ELF-1 (cell line): ENCODE measurements at places on chromosomes 3 and 15.

DNA sequence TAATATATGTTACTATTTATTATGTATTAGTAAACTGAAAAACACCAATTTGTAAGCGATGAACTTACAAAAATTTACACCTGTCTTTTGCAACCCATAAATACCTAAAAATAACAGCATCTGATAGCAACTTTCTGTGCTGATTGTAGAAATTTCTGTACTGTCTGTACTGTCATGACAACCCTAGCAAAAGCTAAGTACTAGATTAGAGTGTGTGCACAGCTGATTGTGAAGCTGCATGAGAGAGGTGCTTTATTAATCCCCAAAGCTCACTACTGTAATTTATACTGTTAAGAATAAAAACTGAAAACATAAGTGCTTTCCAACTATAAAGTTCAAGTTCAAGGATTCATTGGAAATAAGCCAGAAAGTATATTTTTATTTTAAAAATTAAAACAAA is 815 bp downstream of the BCL2A1 start:
- DNase-seq, result no peak

DNA sequence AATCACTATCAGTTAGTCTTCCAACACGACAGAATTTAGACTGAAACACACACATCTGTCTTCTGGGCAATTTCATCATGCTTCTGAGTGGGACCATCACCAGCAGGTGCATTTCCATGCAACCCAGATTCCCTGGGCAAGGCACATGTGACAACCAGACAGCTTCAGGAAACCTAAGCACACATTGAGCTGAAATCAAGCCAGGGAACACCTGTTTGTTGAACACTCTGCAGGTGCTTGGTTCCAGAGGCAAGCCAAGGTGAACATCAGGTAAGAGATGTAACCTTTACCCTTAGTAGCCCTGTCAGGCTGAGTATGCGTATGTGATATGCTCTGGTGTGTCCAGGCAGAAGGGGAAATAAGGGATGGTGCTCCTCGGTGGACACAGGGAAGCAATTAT is 3.3 kb upstream of the PSMD2 start:
- DNase-seq, result no peak

DNA sequence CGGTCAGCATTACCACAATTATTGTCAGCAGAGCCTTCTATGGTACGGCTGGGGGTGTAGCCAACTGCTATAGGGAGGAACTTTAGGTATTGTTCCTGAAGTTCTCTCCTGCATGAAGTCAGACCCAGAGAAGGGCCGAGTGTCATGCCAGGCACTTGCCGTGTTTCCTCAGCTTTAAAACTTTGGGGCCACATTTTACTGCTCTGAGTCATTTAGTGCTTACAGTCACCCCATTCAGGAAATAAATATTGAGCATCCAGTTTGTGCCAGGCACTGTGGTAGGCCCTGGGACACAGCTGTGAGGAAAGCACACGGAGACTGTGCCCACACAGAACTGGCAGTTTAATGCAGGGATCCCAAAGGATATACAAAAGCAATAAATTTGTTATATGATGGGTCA is 54.5 kb upstream of the APEH start:
- no peak for DNase-seq

DNA sequence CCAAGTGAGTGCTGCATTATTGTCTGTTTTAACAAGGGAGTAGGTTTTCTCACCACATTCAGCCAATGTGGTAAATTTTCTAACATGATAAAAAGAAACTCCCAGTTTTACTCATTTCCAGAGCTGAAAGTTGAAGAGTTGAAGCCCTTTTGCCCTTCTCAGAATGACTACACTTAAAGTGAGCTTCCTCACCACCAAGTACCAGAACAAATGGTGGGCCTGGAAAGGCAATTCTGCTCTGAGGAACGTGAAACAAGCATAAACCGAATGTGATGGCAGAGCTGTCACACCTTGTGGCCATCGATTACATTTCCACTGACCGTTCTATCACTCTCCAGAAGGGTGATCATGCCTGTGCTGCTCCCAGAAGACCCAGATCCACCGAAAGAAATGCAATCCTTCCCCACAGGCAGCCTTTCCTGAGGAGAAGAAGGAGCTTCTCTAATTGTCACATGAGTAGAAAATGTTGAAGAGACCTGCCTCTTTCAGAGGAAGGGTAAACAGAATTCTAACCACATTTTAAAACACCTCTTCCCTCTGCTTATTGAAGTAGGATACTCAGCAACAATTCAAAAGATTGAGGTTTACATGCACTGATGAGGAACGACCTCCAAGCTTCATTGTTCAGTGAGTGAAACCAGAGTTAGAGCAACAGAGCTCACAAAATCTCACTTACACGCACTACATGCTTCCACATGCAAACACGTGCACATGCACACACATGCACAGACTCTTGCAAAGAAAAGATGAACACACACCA is 21.4 kb upstream of the CCR9 start:
- DNase-seq, result no peak

GRCh38 chr3:194952841-194953241 is 267.2 kb downstream of the FAM43A start:
- DNase-seq, result peak; percentile 74

DNA sequence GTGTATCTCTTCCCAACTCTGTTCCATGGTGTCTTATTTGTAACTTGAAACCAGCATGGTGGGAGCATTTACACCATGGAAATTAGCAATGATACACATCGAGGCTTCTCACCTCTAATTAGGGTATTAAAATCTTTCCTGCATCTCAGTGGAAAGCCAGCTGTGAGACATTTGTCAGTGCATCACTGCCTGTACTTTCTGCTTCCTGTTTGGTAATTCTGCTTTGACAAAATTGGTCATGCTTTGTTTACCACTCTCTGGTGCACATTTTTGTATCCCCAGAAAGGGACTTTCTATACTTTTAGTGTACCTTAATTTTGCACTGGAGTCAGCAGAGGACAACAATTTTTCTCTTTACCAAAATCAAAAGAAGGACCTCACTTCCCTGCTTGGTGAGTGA is 402.1 kb downstream of the PDCD6IP start:
- no peak for DNase-seq

- DNase-seq, result no peak
Observed at GRCh38 chr3:45944830-45945620, 1.8 kb downstream of the CXCR6 start.

DNA sequence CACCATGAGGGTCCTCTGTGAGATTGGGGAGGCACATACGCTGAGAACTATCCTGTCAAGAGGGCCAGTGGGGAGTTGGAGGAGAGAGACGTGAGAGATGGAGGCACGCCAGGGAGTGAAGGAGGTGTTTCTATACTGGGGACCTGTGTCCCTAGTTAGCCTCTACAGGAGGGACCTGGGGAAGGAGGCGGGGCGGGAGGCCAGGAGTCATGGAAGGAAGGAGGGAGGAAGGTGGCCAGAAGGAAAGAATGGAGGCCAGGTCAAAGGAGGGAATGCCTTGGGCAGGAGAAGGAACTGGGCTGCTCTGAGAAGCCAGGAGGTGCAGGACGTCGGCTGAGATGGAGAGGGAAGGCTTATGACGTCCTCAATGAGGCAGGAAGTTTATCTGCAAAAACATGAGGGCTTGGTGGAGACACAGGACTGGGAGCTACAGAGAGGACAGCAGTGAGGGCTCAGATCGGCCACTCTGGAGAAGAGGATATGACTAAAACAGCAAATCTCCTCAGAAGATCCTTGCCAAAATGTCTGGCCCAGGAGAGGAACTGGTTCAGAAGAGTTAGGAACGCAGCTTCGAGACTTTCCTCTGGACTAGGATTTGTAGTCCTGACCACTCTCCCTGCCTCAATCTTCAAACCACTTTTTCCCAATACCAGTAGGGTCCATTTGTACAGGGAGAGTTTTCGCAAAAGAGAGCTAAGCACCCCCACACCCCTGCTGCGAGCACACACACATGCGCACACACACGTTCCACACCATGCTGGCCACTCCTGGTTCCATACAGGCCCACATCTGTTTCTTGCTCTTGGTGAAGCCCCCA is 59.9 kb downstream of the ADCY5 start:
- DNase-seq, result no peak

GRCh38 chr15:38238311-38238710 is 14.3 kb upstream of the SPRED1 start:
- DNase-seq, result no peak

DNA sequence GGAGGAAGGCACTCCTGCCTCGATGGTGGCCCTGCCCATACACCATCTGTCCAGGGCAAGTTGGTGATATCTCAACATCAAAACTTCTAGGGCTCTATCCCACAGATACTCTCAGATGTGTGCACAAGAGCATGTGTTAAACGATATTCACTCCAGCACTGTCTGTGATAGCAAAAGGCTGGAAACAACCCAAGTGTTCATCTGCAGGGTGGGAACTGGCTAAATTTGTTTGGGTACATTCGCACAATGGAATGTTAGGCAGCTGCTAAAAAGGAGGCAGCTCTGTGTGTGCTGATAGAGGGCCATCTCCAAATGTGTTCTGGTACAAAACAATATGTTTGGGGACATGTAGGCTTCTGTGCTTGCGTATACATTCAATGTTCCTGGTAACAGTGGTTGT is 19.8 kb downstream of the IGDCC4 start:
- DNase-seq, result no peak

DNA sequence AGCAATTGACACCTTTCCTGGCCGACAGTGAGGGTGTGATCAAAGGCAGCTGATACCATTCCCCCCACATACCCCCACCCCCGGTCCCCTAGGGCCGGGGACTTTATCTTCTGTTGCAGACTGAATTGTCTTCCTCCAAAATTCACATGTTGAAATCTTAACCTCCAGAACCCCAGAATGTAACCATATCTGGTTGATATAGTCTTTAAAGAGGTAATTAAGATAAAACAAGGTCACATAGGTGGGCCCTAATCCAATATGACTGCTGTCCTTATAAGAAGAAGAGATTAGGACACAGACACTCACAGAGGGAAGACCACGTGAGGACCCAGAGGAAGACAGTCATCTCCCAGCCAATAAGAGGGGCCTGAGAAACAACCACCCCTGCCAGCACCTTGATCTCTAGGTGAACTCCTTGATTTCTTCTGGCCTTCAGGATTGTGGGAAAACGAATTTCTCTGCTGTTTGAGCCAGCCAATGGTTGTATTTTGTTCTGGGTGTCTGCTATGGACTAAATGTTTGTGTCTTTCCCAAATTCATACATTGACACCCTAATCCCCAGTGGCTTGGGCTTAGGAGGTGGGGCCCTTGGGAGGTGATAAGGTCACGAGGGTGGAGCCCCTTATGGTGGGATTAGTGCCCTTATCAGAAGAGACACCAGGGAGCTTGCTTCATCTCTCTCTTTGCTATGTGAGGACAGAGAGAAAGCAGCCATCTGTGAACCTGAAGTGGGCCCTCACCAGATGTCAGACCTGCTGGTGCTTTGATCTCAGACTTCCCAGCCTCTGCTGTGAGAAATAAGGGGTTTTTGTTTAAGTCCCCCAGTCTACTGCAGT is 144.0 kb downstream of the CHSY1 start:
- DNase-seq, result no peak

DNA sequence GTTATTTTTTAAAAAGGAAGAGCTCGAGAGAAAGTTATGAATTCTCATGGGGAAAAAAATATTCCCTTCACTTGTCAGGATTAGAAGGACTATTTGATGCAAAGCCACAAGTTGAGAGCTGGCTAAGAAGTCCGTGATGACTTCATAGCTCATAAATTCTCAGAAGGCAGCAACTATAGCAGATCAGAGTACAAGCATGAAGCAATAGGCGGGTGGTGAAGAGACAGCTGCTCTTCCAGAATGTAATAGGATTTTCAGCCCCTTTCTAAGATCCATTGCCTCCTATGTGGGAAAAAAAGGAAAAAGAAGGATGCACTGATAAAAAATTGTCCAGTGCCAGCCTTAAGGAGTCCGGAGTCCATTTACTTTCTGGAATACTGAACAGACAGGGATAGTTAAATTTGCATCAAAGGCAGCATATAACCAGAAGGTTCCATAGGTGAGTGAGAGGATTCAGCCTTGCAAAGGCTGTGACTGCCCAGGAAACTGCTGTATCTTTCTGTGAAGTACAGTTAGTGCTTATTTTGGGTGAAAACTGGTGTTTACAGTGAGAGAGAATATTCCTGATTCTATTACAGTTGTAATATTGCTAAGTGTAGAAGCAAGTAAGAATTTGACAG is 929.5 kb upstream of the ALCAM start:
- peak; percentile 14 for DNase-seq

DNA sequence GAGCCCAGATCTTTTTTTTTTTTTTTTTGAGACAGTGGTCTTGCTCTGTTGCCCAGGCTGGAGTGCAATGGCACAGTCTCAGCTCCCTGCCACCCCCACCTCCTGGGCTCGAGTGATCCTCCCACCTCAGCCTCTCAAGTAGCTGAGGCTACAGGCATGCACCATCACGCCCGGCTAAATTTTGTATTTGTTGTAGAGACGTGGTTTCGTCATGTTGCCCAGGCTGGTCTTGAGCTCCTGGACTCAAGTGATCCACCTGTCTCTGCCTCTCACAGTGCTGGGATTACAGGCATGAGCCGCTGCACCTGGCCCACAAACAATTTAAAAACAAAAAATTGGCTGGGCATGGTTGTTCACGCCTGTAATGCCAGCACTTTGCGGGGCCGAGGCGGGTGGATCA is 22.6 kb upstream of the SLC6A6 start:
- no peak for DNase-seq

GRCh38 chr15:75455424-75455981 is 4.0 kb upstream of the SIN3A start:
- peak; percentile 89 for DNase-seq

- DNase-seq, result no peak
Observed at GRCh38 chr15:66642514-66642913, 59.5 kb upstream of the SMAD6 start.

DNA sequence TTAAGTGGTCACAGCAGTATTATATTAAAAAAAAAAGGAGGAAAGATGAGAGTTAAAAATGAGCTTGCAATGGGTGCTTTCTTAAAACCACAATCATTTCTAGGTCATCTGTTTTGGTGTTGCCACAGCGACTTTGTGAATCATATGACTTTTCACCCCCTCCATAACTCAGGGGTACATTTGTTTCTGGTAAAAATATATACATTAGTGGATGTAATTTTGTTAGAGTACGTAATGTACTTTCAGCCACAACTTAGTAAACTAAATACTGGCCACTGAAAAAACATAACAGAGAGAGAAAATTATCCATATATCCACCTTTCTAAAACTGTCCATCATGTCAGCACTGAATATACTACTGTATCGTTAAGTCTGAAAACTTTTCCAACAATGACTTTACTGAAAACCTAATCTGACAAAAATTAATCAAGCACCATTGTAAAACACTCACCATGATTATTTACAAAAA is 3.4 kb downstream of the ANKRD28 start:
- DNase-seq, result no peak

GRCh38 chr15:92011611-92012367 is 158.3 kb downstream of the SLCO3A1 start:
- DNase-seq, result peak; percentile 6

DNA sequence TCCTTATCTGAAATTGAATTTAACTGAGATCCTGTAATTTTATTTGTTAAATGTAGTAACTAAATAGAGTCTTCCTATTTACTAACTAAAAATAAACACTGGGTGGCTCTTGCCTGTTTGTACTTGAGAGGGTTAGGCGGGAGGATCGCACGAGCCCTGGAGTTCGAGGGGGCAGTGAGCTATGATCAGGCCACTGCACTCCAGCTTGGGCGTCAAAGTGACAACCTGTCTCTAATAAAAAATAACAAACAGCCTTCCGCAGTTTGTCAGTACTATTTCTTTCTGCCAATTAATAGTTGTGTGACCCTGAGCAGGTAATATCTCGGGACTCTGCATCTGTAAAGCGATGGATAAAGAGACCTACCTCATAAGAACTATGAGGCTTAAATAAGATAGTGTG is 768 bp upstream of the PDE12 start:
- no peak for DNase-seq

GRCh38 chr3:3015185-3016089 is 94.7 kb downstream of the IL5RA start:
- peak; percentile 12 for DNase-seq
